ENCODE measurements at places on chromosomes 6 and 20.

- no peak for DNase-seq
These were observed 8.8 kb upstream of the NKX2-2 start for GRCh38 chr20:21522481-21523280.

DNA sequence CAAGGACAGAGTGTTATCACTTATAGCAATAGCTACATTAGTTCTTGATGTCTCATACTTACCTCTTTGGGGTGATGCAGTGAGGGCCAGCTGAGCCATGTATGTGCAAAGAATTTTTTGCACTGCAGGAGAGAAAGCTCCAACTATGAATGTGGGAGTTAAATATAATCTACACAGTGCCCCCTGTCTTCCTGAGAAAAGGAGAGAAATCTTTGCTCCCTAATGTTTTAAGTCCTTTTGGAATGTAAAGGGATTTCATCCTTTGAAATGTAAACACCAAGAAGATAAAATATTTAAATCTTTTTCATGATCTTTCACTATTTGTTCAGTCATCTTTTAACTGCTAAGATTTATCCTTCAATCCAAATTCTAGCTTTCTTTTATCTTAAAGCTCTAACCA is 822.1 kb downstream of the TENT5A start:
- no peak for DNase-seq

DNA sequence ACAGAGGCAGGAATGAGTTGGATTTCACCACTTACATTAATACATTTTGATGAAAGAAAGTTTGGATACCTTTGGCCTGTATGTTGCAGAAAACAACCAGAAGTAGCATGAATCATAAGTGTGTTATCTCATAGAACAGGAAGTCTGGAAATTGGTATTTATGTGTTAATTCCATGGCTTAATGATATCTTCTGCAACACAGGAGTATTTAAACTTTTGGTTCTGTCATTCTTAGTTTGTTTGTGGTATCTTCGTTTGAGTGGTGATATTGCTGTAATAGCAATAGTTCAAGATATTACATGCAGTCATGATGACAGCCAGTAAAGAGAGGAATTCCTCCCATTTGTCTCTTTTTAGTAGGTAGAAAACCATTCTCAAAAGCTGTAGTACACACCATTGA is 177.3 kb downstream of the CDKAL1 start:
- no peak for DNase-seq

DNA sequence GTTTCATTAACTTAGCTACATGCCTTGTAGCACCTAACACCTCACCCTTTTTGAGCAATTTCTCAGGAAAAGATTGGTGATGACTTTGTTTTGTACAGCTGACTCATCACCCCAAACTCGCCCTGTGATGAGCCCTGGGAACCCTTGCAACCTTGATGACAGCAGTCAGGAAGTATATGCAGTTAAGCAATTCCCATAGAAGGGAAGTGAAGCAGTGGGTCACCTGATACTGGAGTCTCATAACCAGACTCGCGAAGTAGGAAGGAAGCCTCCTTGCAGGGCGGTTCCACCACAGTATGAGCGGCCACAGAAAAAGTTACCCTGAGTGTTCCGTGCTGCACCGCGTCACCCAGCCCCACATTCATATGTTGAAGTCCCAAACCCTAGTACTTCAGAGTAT is 82.0 kb upstream of the EDN1 start:
- no peak for DNase-seq

- DNase-seq = no peak
These were observed 923.7 kb downstream of the TBC1D32 start for GRCh38 chr6:120410586-120410985.

DNA sequence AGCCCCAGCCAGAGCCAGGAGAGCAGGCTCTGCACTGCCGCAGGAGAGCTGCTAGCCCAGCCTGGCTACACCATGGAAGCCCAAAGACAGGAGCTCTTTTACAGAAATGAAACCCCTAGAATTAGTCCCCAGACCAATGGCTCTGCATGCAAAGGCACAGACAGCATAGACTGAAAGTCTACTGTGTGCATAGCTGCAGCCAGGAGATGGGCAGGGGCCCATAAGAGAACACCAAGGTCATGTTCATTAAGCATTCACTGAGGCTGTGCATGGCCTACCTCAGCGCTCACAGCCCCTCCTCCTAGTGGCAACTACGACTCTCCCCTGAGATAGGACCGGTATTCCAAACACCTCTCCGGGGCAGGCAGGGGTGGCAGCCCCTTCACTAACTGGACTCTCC is 34.9 kb downstream of the SNX5 start:
- DNase-seq = no peak

DNA sequence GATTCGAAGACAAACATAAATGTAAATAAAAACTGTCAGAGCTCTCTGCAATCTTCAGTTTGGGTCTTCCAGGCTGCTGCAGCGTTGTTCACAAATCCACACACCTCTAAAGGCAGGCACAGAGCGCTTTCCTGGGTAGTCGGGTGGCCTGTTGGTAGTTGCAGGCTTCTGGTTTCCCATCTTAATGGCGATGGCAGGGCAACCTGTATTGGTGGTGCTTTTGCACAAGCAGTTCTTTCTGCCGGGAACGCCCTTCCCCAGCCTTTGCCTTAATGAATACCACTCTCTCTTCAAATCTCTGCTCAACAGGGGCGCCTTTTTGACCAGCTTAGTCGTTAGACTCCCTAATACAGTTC is 723 bp upstream of the IFT52 start:
- no peak for DNase-seq

GRCh38 chr6:112439010-112439409 is 91.9 kb downstream of the RFPL4B start:
- DNase-seq = no peak

- DNase-seq = no peak
These were observed 35.9 kb downstream of the PCSK2 start for GRCh38 chr20:17262786-17263185.

GRCh38 chr6:34391786-34392496 is 528 bp downstream of the NUDT3 start:
- DNase-seq = peak; percentile 28

GRCh38 chr6:1719922-1720321 is 110.2 kb downstream of the FOXC1 start:
- no peak for DNase-seq

GRCh38 chr6:3414327-3415081 is 42.3 kb downstream of the SLC22A23 start:
- peak; percentile 4 for DNase-seq

GRCh38 chr6:137102050-137102848 is 57.5 kb upstream of the IL20RA start:
- DNase-seq = no peak

- DNase-seq = no peak
These were observed 66.0 kb upstream of the STX16 start for GRCh38 chr20:58584881-58585752.

GRCh38 chr6:15677822-15678221 is 15.0 kb upstream of the DTNBP1 start:
- no peak for DNase-seq

DNA sequence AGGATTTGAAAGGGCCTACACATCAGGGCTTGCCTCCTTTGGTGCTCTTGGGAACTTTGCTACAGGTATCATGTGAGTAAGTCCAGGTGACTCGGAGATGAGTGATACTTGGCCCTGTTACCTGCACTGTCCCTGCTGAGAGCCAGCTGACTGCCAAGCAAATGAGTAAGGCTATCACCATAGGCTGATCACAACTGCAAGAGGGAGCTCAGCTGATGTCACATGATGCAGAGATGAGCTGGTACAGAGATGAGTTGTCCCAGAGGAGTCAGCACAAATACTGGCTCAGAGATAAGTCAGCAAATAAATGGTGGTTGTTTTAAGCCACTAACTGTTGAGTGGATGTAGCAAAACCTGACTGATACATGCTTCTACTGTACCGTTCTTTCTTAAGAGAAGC is 41.4 kb downstream of the LAMP5 start:
- DNase-seq = no peak

DNA sequence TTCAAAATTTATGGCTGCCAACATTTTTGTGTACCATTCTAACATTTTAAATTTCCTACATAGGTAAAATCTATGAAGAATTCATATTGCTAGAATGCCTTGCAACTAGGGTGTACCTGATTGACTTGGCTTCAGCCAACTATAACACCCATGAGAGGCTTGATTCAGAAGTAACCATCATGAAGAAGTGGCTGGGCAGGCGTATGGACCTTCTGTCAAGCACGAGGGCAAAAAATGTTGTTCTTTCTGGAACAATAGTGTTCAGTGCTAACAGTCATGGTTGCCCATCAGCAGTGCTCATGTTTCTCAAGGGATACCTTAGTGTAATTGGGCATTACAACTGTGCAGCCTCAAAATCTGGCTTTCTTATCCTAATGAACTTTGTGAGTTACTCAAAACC is 42.9 kb downstream of the ID4 start:
- no peak for DNase-seq

DNA sequence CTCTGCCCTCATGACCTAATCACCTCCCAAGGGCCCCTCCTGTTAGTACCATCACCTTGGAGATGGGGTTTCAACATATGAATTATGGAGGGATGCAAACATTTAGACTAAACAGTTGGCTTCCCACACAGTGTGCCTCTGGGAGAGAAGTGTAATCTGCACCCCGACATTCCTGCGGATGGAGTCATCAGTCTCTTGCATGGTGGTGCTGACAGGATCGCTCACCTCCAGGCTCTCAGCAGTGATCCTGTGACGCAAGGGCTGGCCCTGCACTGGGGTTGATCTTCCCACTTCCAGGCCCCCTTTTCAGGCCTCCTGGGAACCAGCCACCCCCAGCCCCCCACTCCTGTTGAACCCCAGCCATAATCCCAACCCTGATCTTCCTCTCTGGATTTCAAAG is 16.0 kb upstream of the PI16 start:
- DNase-seq = no peak

DNA sequence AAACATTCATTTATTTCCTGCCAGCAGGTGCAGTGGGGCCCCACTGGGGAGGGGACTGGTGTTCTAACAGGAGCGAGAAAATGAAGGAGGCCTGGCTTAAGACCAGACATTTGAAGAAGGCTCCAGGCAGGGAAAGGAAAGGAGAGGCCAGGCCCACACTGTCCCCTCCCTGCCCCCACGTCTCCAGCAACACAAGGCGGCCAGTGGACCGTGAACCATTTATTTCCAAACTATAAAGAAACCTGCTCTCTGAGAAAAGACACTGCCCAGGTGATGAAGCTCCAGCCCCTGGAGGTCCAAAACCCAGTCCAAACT is 41.4 kb upstream of the CDH22 start:
- no peak for DNase-seq

DNA sequence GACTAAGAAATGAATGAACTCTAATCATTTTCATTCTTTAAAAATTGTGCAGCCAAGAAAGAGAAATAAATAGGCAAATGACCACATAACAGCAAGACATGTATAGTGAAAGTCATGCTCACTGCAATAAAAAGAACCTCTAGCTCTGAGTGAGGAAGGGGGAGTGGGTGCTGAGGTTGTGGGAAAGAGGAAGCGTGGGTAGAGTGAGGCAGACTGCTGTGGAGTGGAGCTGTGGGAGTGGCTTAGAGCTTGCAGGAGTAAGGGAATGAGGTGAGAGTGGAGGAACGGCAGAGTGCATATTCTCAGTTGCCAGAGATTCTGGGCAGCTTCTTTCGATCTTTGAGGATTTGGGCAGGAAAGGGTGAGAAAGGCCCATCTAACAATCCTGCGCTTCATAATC is 10.4 kb downstream of the DEFB129 start:
- DNase-seq = no peak

DNA sequence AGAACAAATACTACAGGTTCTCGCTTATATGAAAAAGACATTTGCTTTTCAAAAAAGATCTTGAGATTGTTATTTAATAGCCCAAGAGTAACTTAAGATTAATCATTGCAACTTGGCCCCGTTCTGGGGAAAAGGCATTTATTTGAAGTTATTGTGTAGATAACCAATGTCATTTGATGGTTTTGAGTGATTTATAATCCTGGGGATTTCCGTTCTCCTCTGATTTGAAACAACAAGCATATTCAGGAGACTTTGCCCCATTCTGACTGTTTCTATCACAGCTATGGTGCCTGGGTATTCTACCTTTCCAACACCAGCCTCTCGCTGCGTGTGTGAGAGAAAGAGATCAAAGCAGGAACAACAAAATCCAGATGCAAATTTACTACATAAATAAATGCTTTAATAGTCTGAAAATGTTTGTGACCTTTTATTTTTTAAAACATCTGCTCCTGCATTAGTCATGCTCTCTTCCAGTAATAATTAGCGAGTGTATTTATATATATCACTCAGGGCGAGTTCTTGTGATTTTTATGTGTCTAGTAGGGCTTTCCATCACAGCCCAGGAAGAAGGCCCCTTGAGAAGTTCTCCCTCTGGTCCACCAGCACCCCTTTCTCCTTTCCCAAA is 197.9 kb upstream of the FOXQ1 start:
- DNase-seq = no peak
